Kidney epithelial cell (primary cell): ENCODE measurements at places on chromosomes 5 and 9.

DNA sequence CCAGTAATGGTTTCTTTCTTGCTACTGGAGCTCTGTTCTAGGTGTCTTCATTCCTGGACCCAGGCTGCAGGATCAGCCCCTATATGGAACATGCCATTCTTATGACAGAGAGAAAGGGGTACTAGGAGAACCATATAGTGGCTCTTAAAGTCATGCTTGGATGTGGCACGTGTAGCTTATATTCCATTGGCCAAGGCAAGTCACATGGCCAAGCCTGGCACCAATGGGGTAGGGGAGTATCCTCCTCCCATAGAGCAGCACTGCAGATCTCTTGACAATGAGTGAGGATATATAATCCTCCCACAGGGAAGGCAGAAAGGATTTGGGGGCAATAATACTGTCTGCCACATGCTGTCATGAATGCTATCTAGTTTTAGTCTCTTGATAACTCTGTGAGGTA, 193.3 kb downstream of the PALM2AKAP2 start:
- no peak for DNase-seq

- DNase-seq = no peak
Observed at GRCh38 chr5:125151150-125151900, 404.9 kb upstream of the ZNF608 start.

DNA sequence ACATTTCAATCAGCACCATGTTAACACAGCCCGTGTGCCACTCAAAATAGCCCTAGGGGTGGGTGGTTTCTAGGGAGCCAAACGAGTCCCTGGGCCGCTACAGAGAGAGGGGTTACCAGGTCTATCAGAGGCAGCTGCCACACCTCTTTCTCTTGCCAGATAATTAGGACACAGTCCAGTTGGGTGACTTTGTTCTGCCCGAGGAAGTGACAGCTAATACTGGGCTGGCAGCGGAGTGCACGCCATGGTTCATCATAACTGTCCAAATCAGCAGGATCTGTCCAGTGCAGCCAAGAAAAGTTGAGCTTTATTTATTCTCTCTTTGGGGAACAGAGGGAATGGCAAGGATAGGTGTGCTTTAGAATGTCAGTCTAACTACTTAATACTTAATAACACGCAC, 583.8 kb downstream of the BRINP1 start:
- no peak for DNase-seq

DNA sequence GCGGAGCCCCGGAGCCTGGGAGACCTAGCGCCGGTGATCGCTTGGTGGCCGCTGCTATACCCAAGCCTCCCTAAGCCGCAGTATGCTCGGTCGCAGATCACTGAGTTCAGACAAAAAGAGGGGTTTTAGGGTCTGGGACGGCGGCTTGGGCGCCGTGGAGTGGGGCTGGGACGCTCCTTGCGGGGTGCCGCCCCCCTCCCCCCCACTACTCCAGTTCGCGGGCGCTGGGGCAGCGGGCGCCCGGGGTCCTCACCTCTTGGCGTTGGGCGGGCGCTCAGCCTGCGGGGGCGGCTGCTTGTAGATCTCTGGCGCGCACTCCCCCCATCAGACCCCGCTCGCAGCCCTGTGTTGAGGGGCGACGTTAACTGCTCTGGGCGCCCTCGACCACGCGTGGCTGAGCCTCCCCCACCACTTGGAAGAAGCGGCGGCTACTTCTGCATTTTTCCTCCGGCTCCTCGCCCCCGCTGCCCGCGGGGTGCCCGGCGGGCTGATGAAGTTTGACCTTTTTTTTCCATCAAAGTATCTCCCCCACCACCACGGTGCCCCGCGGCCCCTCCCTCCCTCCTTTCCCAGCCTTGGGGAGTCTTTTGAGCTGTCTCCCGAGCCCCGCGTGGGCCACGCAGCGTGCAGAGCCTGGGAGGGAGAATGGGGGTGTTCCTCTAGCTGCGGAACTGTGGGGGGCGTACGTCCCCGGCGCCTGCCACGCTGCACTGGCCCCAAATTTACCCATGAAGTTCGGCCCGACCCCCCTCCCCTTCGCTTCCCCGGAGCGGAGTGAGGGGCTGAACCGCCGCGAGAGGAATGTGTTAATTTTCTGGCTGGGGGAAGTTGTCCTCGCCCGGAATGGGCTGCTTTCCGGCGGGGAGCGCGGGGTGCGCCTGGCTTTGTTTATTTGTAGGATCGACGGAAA, 1.2 kb downstream of the CXXC5 start:
- no peak for DNase-seq

- no peak for DNase-seq
Observed at GRCh38 chr5:37869216-37869615, 29.4 kb upstream of the GDNF start.

DNA sequence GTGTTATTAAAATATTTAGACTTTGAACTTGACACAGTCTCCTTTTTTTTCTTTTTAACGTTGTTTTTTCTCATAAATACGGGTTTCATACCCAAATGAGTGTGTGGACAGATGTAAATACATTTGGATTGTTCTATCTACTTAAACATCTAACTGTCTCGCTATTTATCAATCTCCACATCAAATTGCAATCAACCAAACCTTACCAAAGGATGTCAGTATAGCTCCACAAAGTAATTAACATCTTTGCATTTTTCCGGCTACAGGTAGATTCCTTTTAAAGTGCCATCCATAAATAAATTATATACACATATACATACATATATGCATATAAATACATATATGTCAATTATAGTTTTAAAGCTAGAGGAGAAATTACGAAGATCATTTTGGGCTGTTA, 705 bp upstream of the CDH10 start:
- no peak for DNase-seq

- DNase-seq = no peak
Observed at GRCh38 chr9:88871669-88872068, 119.6 kb upstream of the S1PR3 start.

DNA sequence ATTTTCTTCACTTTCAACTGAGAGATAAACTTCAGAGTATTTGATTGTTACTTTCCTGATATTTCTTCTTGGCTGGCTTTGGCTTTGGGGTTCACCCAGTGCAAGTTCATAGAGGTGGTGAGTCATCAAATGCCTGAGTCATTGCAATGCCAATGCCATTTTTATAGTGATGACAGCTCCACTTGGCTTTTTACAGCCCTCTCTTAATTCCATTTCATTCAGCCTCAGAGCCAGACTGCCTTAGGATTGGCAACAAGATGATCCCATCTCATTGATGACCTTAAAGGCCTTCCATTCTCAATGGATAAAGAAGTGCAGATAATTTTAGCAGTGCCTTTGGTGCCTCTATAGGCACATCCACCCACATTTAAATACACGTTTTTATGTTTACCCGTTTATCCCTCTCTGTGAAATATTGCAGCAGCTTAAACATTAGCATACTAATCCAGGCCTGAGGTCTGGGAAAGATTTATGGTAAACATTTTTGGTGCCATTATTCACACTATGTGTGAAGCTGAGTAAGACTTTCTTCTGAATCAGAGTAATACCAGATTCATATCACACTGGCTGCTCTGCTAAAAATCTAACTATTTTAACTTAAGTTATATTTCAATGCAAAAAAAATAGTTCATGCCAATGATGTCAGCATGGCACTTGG, 88.9 kb upstream of the TYRP1 start:
- peak; percentile 32 for DNase-seq

GRCh38 chr9:84708400-84708799, 38.9 kb downstream of the NTRK2 start:
- no peak for DNase-seq

GRCh38 chr5:180083529-180084060, 12.0 kb upstream of the RNF130 start:
- no peak for DNase-seq

GRCh38 chr5:171449426-171449825, 30.0 kb downstream of the FGF18 start:
- no peak for DNase-seq

- no peak for DNase-seq
Observed at GRCh38 chr9:79976257-79977073, 404.7 kb downstream of the TLE4 start.

GRCh38 chr5:14767735-14768507, 103.4 kb downstream of the OTULIN start:
- no peak for DNase-seq

DNA sequence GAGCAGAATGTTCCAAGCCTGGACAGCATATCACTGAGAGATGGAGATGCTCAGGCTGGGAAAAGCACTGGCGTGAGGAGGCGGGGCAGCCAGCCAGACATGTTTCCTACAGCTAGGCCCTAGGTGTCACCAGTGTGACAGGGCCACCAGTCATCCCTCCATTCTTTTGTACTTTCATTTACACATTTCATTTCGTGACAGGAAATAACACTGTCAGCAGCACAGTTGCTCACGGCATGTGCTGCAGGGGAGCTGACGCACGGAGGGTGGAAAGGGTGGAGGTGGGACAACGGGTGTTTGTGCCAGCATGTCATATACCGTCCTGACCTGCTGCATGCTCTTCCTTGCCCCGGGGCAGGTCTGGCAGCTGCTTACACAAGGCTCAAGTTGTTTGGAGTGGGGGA, 14.8 kb upstream of the CEMIP2 start:
- no peak for DNase-seq

DNA sequence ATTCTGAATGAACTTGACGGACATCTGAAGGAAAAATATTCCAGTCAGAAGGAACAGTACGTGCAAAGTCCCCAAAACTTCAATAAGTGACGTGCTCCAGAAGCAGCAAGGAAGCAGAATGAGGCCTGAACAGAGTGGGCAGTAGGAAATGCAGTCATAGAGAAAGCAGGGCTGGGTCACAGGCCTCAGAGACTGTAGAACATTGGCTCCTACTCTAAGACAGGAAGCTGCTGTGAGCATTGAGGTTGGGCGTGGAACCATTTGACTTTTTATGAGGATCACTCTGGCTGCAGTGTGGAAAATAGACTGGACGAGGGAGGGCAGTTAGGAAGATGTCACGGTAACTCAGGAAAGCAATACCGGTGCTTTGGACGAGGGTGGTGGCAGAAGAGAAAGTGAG, 64.0 kb downstream of the DOCK8 start:
- no peak for DNase-seq

GRCh38 chr5:106876665-106877194, 794.0 kb downstream of the EFNA5 start:
- DNase-seq = no peak

DNA sequence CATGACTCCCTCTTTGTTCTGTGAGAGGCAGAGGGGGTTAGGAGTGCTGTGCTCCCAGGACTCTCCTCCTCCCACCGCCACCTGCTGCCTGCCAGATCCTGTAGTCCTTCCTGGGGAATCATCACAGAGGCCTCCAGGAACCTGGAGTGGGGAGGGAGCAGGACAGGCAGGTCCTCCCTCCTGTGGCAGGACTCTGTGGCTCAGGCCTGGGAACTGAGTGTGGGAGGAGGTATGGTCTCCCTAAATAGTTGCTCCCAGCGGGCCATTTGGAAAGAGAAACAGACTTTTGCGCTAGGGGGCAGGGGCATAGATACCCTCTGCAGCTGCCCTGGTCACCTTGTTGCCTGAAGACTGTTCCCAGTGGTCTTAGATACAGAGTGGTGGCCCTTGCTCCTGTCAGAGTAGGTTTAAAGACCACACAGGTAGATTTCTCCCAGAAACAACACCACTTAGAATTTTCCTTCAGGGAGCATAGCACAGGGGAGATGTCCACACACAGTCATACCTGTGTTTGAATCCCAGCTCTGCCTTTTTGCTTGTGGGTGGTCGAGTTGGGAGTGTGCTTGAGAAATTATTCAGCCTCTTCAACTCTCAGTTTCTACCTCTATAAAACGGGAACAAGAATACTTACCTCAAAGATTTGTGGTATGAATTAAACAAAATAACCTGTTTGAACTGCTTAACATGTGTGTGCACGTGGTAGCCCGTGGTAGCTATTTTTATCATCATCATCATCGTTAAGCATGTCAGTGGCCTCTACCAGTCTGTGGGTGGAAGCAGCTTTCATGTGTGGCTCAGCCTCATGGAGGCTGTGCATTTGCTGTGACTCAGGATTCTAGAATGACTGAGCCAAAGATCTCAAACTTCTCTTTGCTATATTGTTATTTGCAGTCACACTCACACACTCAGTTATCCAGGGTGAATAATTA, 55.8 kb downstream of the SLC22A5 start:
- DNase-seq = no peak

GRCh38 chr9:94872891-94873511, 146.5 kb downstream of the AOPEP start:
- DNase-seq = no peak

DNA sequence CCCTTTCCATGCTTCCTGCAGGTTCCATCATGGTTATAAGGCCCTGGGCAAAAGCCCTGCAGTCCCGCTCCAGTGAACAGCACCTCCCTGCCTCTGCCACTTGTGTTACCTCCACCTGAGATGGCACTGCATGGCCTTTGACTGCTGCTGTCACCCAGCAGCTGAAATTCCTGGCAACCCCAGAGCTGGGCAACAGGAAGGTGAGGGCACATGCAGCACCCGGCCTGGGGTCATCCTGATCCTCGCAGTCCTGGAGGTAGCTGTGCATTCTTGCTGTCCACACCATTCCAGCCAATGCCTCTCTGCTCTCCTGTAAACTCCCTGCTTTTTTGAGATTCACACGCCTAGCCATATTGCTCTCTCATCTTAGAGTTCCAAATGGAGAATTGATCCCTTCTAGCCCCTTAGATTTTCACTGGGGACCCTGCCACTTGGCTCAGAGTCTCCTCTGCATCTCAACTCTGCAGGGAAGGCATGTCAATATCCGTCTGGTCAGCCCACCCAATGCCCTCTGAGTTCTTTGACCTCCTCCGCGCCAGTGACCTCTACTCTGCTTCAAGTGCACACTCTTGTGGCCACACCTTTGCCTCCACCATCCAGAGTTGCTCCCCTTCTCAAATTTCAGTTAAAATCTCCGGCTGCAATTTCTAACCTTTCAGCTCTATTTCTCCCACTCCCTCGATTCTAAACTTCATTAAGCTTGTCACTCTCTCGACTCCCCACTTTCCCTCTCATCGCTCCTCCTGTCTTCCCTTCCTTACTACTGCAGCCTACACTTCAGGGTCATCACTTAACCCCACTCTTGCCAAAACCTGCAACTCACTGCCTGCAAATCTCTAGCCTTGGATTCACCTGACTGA, 93.4 kb downstream of the ANKH start:
- no peak for DNase-seq

DNA sequence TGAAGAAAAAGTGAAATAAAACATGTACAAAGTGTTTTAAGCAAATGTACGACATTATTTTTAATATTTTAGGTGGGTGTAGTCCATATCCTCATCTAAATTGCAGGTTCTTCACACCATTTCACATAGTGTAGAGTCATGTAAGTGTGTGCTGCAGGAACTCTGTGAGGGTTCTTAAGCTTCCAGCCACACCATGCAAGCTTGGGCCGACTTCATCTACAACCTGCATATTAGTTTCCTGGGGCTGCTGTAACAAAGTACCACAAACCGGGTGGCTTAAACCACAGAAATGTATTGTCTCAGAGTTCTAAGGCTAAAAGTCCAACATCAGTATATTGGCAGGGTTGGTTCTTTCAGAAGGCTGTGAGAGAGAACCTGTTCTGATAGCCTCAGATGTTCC, 10.2 kb downstream of the PAM start:
- no peak for DNase-seq

DNA sequence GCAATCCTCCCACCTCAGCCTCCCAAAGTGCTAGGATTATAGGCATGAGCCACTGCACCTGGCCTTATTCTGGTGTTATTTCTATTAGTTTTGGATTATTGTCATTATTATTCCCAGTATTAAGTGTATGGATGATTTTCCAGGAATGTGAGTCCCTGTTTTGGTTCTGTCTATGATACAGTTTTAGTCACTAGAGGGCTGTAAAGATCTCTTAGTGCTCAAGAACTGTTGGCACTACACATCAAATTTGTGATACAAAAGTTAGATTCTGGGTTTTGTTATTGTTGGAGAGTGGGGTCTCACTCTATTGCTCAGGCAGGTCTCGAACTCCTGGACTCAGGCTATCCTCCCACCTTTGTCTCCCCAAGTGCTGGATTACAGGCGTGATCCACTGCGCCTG, 12.1 kb downstream of the CCL28 start:
- no peak for DNase-seq

- no peak for DNase-seq
Observed at GRCh38 chr9:87684627-87685219, 41.2 kb upstream of the CTSL start.
